ENCODE measurements at places on chromosomes 12 and 14.

- DNase-seq: no peak
Observed at GRCh38 chr14:51333299-51333698, 93.3 kb downstream of the TMX1 start.

GRCh38 chr12:31959701-31960391 is 631 bp downstream of the RESF1 start:
- peak; percentile 77 for DNase-seq

DNA sequence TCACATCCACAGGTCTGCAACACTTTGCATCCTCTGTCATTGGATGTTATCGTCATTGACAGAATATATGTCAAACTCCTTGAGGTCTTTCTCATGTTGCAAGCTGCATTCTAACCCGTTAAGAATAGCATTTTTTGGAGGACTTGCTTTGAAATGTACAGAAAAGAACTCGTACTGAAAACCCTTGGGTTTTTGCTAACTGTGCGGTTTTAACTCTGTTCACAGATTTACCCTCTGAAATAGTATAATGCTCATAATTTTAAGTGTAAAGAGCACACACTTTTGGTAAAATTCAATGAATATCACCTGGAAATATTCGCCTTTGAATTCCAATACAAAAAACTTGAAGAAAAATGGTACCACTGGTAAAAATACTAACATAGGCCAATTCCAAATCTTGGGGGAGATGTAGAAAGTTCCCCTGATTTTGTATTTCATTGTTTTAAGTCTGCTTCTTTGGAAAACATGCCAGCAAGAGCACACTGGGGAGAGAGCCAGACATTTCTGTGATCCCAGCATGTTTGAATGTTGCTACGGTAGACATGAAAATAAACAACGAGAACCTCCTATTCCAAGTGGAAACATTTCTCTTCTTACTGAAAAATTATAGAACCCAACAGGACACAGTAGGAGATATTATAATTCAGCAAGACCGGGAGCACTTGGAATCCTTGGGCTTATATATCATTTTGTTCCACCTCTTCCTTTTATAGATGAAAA is 446.0 kb downstream of the AEBP2 start:
- DNase-seq: no peak

DNA sequence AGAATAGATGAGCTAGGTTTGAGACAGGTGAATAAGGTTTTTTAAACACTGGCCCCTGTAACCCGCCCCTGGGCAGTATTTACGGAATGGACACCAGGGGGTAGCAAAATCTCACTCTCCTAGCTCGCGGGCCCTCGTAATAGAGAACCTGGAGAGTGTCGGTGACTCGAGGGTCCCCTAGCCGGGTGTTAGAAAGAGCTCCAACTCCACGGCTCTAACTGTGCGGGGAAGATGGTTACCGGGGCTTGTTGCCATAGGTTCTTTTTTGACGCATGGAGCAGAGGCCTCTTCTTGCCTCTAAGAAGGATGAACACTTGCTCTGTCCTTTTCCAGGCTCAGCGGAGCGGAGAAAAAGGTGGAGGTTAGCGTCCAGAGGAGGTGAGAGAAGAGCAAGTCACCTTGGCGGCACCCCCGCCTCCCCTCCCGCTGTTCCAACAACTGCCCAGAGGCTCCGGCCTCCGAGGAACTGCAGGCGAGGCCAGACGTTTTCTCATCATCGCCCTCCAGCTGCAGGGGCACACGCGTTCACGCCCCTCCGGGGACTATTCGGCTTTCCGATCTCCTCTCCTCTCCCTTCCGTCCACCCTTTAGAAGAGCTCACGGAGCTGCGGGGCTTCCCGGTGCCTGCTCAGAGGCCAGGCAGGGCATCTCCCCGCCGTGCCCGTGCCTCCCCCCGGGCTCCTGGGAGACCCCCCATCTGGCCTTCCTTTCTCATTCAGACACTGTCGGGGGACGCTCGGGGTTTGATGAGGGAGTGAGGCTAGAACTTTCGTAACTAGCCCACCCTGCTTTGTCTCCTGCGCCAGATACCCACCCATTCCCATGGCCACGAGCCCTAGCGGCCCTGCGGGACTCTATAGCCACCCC is 1.4 kb upstream of the ARHGEF40 start:
- DNase-seq: peak; percentile 47

DNA sequence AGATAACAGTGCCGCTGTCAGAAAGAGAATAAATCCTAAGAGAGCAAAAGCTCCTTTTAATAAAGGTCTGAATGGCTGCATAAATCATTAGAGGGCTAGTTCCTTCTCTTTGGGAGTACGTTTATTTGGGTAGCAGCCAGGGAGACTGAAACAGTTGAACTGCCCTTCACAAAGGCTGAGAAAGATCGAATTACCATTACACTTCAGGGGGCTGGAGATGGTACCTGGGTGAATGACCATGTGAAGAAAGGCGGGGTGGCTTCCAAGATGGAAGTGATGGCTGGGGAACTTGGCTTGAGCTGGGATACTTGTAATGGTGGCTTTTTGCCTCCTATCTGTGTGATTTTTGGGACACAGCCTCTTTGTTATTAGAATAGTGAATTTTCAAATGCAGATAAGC is 1.7 kb upstream of the FGD4 start:
- DNase-seq: no peak

GRCh38 chr12:92702754-92703679 is at the start of gene PLEKHG7:
Gene PLEKHG7 (plus strand): TSS chr12:92702989. CDS start chr12:92706632, 3,643 bp downstream.
- no peak for DNase-seq

GRCh38 chr12:39441963-39442830 is 723 bp downstream of the KIF21A start:
- DNase-seq: no peak

GRCh38 chr12:80017261-80017870 is 82.0 kb upstream of the OTOGL start:
- DNase-seq: no peak

GRCh38 chr12:132284071-132284826 is 45.1 kb downstream of the GALNT9 start:
- no peak for DNase-seq

- DNase-seq: no peak
Observed at GRCh38 chr12:76518699-76519098, 40.9 kb downstream of the OSBPL8 start.

GRCh38 chr12:25051656-25052195 is 102.8 kb upstream of the BCAT1 start:
- DNase-seq: no peak

DNA sequence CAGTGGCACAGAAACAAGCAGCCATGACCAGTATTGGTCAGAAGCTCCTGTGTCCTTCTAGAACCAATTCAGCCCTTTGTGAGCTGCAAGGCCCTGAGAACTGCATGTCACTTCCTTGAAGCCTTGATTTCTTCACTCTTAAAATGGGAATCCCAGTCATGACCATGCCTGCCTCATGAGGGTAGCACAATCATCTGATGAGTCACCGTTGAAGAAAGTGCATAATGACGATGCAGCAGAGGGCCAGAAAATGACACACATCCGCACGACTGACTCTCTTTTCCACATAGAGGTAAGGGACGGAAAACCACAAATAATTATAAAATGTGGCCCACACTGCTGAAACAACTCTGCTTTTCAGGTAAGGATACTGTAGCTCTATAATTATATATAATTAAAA is 777.4 kb downstream of the BCL11B start:
- DNase-seq: no peak

GRCh38 chr14:22981090-22981875 is 1.1 kb downstream of the AJUBA start:
- no peak for DNase-seq

GRCh38 chr14:43105305-43105704 is 1401.8 kb downstream of the FSCB start:
- no peak for DNase-seq

DNA sequence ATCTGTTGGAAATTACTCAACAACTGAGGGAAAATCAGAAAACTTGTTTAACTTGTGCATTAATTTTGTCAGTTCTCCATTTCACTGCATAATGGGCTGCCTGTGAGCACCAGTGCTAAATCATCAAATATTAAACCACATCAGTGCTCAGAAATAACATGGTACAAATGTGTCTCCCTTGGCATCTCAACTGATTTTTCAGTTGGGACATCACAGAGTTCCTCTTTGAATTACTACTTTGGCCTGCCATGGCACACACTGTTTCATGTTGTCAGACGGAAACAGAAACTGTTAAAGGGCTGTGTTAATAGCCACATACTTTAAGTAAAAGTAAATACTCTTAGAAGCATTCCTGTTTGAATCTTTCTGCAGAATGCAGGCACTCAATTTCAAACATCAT is 42.1 kb upstream of the STRN3 start:
- DNase-seq: no peak

- no peak for DNase-seq
Observed at GRCh38 chr12:130281153-130281799, 56.4 kb upstream of the PIWIL1 start.

DNA sequence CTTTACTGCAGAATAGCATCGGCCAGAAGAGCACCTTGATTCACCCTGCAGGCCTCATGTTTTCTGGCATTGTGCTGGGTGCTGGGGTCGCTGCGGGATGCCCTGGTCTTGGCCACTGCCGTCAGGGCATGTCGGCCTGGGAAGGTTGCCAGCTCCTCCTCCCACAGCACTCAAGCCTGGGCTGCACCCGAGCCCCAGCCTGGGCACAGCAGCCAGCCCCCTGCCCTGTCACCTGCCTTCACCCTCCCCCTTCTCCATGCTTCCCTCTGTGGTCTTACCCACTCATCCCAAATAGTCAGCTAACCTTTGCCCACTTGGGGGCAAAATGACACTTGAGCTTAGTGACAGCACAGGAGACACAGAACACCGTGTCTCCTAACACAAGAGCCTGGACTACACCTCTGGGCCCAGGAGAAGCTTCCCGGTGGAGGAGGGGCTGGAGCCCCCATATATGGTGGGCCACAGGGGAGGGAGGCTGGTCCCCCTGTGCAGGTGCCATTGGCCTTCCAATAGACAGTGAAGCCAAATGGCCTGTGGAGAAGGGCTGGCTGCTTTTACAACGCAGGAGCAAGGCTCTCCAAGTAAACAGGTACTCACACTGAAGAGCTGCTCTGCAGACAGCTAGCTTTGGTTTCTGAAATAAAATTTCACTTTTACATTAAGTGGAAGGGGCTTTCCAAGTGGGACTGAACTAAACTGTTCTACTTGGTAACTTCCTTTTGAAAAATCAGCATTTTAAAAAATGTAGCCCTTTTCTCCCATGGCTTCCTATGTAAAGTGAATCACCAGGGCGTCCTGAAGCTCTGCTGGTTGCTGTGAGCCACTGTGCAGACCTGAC is 51.2 kb upstream of the AMN start:
- no peak for DNase-seq

DNA sequence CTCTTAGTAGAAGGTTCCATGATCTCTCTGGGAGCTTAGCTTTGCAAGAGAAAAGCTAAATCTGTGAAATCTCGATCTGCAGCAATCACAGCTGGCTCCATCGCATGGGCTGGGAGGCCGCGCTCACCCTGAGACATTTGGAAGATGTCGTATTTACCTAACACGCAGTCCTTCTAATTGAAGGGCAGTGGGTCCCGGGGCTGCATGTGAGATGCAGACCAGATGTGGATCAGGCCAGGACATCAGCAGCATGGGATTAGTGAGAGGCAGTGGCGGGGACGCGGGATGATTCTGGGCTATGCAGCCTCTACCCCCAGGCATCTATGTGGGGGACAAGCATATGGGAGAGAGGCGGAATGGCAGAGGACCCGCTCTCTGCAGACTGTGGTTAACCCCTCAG is 312.4 kb upstream of the RTL1 start:
- DNase-seq: no peak

DNA sequence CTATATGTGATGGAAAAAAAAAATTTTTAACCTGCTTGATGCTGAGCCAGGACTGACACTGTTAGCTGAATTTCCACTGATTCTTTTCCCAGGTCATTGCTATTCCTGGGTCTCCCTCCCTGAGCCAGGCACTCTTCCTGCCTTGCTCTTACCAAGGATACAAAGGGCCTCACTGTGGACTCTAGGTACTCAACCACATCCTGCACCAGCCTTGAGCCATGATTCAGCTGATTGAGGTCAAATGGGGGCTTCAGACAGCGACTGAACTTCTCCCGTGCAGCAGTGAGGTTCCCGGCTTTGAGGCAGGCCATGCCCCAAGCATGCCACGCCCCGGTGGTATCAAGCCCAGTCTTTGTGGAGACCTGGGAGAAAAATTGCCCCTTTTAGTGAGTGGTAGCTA is 54.3 kb downstream of the ZFYVE26 start:
- no peak for DNase-seq

- no peak for DNase-seq
Observed at GRCh38 chr12:92784356-92784755, 81.6 kb downstream of the PLEKHG7 start.

- DNase-seq: no peak
Observed at GRCh38 chr14:93986955-93987354, 10.1 kb upstream of the CCDC197 start.

- DNase-seq: no peak
Observed at GRCh38 chr12:25365340-25365730, 114.6 kb upstream of the KRAS start.

- no peak for DNase-seq
Observed at GRCh38 chr12:122851820-122852219, 16.6 kb downstream of the HIP1R start.

- no peak for DNase-seq
Observed at GRCh38 chr12:88998421-88998820, 353.9 kb downstream of the DUSP6 start.

DNA sequence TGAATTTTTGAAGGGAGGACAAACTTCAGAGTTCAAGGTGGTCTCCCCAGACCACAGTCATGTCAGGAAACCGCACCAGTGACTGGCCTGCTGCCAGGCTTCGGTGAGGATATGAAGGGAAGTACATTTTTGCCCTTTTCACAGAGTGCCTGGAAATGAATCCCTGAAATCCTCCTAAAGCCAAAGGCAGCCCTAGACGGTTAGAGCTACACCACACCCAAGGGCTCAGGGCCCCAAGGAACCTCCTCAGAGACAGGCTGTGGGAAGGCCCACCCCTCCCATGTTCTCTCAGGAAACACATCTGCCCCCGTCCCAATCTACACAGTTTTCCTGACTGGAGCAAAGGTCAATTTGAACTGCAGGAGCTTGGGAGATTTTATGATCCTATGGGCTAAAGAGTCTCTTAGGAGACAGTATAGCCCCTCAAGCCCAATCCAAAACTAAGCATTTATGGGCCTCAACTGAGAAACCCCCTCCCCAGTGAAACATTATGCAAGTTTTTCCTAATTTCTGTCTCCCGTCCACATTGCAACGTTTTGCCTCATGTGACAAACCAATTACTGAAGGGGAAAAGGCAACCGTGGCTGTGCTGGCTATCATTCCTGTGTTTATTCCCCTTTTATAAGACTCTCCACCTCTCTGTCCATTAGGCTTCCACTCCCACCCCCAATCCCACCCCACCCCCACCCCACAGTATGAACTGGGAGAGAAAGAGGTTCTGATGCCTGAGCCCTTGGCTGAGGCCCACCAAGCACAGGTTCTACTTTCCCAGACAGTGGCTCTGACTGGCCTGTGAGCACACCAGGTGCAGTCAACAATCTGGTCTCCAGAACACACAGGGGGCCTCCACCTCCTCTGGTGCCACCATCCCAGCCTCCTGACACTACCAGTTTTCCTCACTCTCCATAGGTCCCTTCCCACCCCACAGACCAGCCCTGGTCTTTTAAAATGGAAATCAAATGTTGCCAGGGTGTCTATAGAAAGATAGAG is 9.6 kb upstream of the RNASE1 start:
- no peak for DNase-seq

DNA sequence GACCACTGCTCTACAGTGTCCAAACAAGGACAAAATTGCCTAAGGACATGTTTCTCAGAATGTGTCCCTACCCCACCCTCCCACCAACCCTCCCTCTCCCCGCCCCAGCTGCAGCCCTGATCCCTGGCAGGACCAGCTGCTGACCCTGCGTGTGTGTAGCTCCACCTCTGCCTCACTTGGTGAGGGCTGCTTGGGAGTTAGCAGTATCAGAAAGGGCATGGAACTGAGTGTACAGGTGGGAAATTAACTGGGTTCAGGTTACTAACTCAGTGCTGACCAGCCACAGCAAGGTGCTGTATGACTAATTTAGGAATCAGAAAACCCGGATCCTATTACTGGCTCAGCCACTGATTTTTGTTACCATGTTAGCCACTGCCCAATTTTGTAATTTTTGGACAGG is 11.3 kb upstream of the PLEKHD1 start:
- DNase-seq: no peak

All from bone marrow (tissue), 2 donors.